ENCODE measurements at places on chromosomes 6 and 20. TPM values are rescaled to one million over a fixed set of nuclear protein-coding genes. Genes with fewer than 3 reads are reported as not detected.

DNA sequence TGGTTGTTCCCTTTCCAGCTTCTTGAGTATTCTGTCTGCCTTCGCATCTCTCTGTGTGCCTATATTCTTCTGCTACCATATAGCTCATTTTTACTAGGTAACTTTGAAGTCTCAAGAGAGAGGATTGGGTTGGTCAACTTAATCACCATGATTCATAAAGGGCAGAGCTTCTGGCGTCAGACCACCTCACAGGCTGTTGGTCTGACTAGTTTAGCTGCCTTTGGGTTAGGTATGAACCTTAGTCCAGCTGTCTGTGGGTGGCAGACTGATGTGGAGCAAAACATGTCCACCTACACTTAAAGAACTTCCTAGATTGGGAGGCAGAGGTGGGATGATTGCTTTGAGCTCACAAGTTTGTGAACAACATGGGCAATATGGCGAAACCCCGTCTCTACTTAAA is 192.2 kb upstream of the SGK1 start:
- DNase-seq, result no peak

DNA sequence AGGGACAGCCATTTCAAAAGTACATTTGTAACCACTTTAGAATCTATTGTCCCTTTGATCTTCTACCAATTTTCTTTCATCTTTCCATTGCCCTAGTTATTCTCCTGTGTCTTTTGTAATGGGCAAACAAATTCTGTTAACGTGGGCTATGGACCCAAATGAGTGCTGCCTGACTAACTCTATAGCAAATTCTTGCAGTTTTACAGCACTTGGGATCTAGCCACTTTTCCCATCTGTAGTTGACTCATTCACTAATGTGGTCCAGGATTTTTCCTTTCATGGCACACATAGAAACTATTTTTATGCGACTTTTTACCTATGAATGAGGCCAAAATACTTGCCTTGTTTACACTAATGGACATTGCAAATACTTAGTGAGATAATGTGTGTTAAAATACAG is 52.0 kb downstream of the GRIK2 start:
- DNase-seq, result peak; percentile 64

- DNase-seq, result no peak
These were observed 15.5 kb upstream of the SNRNP48 start for GRCh38 chr6:7574500-7574899.

- no peak for DNase-seq
These were observed 28.4 kb downstream of the PRDM1 start for GRCh38 chr6:106114492-106114891.

- DNase-seq, result no peak
These were observed 416.0 kb upstream of the SPTLC3 start for GRCh38 chr20:12592756-12593155.

GRCh38 chr6:11329726-11330412 is 97.4 kb upstream of the NEDD9 start:
- no peak for DNase-seq

DNA sequence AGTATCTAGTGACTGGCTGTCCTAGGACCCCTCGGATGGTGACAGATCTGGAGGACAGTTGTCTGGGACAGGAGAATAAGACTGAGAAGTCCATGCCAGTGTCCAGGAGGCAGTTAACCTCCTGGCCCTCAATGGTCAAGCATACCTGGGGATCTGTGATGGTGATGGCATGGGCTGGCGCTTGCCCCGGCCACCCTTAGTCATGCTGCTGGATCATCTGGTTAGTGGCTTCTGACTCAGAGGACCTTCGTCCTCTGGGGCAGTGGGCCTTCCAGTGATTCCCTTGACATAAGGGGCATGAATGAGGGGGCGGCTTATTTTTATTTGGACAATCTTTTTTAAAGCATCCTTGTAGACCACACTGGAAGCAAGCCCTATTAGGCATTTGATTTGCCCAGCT is 24.0 kb upstream of the SF3B5 start:
- no peak for DNase-seq

Gene C4B
- total RNA-seq, result 2.5 TPM

Gene PCSK2
- not detected for total RNA-seq

Gene CNR1
- not detected for total RNA-seq

Gene C20orf202
- not detected for total RNA-seq

Gene RPS6KA2
- 10.7 TPM for total RNA-seq

Gene ADISSP
- total RNA-seq, result 86.0 TPM
